Heart right ventricle (tissue), 16 donors: ENCODE measurements at places on chromosomes 2 and 18. TPM values are rescaled to one million over a fixed set of nuclear protein-coding genes. Genes with fewer than 3 reads are reported as not detected.

The RBKS gene
- 6.6 TPM for total RNA-seq

The RAX gene
- total RNA-seq: not detected

The ATRAID gene
- 162 TPM for total RNA-seq

The WDR35 gene
- total RNA-seq: 4.5 TPM

The CD28 gene
- 0.36 TPM for total RNA-seq

The CYS1 gene
- total RNA-seq: 6.7 TPM
